ENCODE measurements at places on chromosomes 7 and 10. TPM values are rescaled to one million over a fixed set of nuclear protein-coding genes. Genes with fewer than 3 reads are reported as not detected.

Gene PON3
- total RNA-seq = not detected

Gene MMP21
- total RNA-seq = not detected

Gene COG5
- 40.9 TPM for total RNA-seq

Gene ARF5
- 149 TPM for total RNA-seq

Gene SPDYE11
- total RNA-seq = not detected

Gene SPAG6
- total RNA-seq = not detected

Gene GPR158
- total RNA-seq = not detected

DNA sequence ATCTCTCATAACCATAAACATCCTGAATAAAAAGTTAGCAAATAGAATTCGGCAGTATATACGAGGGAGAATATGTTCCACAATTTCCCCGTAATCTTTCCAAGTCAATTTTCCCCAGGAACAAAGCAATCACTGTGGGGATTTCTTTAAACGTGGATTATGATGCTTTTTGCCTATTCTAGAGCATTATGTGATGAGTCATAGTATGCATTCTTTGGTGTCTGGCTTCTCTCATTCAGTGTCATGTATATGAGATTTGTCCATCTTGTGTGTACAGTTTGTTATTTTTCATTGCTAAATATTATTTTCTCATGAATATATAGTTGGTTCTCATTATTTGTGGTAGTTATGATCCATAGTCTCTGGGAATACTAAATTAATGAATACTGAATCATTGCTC, 9.9 kb upstream of the OR9A4 start:
- DNase-seq = no peak

DNA sequence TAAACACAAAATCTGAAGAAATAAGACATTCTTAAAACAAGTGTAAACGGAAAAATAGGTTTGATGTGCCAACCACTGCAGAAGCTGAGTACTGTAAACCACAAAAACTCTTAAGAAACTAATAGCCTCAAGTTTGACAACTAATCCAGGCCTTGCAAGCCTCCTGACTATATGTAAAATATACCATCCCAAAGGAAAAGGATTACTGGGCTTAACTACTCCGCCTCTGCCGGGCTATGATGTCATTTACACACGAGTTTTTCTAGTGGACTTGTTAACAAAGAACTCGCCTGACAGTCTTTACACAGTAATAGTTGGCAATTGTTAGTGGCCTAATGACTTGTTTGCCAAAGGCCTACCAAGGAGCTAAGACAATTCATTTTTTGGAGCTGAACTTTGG, 2.1 kb downstream of the KIF5B start:
- DNase-seq = peak; percentile 6

DNA sequence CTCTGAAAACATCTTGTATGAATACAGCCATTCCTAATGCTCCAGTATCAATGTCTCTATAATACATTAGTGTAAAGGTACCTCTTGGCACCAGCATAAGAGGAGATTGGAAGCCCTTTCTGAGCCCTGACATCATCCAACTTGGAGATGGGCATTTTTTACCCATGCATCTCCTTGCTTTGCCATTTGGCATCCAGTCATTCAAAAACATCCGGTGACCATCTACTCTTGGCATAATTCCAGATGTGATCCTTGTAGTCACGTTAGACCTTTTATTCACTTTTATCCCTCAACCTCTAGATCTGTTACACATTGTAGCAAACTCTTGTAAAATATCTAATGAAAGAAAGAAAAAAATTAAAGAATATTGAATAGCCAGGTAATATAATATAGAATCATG, 17.9 kb upstream of the SGMS1 start:
- DNase-seq = no peak

GRCh38 chr7:73644688-73645286, 20.5 kb upstream of the MLXIPL start:
- no peak for DNase-seq

DNA sequence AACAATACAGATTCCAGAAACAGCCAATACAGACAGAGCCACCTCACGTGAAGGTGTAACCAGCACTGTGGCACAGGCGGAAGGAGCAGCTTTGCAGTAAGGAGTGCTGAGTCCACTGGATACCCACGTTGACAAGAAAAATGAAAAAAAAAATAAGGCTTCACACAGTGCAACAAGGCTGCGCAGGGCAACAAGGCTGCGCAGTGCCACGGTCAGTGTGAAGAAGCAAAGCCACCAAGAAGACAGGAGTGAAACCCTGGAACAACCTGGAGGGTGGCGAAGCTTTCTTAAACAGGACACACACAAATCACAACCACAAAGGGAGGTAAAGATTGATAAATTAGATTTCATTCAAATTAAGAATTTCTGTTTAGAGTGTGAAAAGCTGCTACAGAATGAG, 204.0 kb downstream of the MAD1L1 start:
- DNase-seq = no peak

DNA sequence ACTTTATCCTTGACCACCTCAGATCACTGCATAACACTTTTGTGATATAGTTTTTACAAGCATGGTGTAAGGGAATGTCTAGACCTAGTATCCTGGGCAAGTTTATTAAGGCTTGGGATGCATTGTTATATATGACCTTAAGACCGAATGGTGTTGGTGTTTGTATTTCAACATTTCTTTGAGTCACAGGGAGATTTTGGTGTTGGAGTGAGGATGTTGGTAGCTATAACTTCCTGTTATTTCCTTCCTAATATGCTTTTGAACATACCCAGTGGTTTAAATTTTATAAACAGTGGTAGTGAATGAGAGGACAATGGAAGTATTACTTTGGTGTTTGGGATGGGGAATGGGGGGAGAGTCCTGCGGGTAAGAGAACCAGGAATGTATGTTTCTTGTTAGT, 2.6 kb downstream of the EXOC4 start:
- DNase-seq = no peak

GRCh38 chr10:123141791-123142700, 5.9 kb upstream of the HMX2 start:
- DNase-seq = no peak

- no peak for DNase-seq
Observed at GRCh38 chr7:111115966-111116365, 25.0 kb downstream of the LRRN3 start.

- no peak for DNase-seq
Observed at GRCh38 chr10:118725886-118726500, 28.8 kb downstream of the CACUL1 start.

- no peak for DNase-seq
Observed at GRCh38 chr7:115477193-115477651, 553.3 kb downstream of the TFEC start.

DNA sequence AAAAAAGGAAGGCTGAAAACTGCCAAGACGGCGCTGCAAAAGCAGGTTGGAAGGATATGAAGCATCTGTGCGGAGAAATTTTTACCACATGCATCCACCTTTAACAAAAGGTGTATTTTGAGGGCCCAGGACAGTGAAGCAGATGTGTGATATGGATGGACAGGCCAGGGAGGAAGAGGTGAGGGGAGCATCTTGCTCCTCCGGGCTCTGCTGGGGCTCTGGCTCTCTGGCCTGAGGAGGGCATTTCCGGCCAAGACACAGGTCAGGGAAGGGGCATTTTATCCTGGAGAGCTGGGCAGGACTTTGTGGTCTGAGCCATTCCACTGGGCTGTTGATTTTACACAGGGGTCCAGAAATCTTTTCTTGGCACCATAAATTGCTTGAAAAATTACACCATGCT, 175.1 kb downstream of the ZMYND11 start:
- DNase-seq = no peak

GRCh38 chr7:78406531-78406930, 608.0 kb downstream of the PHTF2 start:
- DNase-seq = no peak

GRCh38 chr10:15316871-15317464, 54.1 kb downstream of the FAM171A1 start:
- no peak for DNase-seq

DNA sequence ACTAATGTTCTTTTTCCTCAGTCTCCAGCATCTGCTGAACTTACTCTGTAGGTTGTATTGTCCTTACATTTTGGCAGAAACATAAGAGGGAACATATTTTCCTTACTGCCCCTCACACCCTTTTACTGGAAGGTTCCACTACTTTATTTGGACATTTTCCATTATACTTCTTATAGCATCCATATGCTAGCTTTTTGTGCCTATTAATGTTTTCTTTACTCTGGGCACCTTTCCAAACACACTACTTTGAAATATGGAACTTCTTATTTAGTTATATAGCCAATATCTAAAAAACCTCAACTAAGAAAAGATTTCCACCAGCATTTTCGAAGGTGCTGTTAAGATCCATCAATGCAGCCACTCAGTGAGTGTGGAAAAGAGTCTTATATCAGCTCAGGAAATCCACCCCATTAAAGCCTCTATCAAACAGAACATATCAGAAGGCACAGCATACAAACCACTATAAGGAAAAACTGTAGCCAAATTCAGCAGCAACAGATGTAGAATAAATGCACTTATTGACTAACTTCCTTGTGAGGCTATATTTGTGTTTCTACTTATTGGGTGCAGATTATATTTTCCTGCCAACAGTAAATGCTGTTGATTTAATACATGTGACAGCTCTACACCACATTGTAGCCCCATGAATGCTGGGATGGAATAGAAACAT, 272.5 kb upstream of the SEMA3E start:
- no peak for DNase-seq

DNA sequence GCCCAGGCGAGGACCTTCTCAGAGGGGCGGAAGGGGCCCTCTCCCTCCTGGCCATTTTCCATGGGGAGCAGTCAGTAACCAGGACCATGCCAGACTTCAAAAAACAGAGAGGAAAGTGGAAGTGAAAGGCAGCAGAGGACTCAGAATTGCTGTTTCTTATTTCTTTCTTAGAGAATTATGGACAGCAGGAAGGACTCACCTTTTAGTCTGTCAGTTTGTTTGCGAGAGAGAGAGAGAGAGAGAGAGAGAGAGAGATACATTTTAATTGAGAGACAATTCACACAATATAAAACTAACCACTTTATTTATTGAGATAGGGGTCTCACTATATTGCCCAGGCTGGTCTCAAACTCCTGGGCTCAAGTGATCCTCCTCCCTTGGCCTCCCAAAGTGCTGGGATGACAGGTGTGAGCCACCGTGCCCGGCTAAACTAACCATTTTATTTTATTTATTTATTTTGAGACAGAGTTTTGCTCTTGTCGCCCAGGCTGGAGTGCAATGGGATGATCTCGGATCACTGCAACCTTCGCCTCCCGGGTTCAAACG, 24.5 kb downstream of the SCD start:
- DNase-seq = no peak

GRCh38 chr7:135158141-135158655, 10.3 kb downstream of the TMEM140 start:
- DNase-seq = no peak

DNA sequence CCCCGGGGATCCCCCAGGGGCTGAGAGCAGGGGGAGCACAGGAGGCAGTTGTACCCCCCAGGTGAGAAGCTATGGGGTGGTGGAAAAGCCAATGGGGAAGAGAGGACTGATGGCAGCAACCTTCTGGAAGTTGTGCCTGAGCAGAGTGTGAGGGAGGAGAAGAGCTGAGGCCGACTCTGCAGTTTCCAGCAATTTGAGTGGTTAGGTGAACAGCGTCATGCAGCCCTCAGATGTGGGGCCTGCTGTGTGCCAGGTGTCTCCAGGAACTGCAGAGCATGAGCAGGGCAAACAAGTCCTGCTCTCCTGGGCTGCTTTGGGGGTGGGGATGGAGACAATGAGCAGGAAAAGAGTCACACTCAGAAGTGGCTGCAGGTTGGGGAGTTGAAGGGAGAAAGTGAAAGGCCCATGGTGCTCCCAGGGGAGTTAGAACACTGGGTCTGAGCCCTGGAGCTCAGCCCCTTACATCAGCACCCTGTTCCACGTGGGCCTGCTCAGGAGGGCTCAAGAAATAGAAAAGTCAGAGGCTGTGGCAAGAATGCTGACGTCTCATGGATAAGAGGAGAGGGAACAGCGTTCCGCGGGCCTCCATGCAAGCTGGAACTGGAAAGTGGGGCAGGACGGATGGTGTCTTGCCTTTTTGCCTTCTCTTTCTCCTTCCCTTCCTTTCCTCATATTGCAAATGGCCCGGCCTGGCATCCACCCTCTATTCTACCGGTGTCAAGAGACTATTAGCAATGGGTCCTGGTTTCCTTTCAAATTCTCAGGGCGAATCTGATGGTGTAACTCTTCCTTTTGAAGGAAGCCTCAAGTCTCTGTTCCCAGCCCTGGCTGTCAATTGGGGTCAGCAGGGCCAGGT, 4.0 kb upstream of the AFAP1L2 start:
- peak; percentile 5 for DNase-seq

DNA sequence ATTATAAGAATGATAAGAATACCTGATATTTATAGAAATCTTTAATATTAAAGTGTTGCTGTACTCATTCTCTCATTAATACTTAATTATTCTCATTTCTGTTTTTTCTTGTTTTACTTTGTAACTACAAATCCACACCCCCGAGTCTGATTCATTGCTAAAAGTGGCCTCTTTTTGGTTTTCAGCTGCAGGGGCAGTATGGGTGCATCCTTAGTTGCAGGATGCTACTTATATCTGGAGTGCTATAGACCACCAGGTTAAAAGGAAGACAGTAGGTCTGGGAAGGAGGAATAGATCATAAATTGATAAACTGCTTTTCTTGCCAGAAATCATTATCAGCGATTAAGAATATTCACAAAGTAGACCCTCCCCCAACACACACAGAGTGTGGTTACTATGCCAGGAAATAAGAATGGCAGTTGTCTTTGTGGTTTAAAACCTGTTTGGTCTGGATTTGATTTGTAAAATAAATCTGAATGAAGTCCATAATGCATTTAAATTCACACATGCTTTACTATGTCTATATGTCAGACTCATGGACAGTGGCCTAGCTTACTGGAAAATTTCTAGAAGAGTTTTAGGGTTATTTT, 96.5 kb downstream of the NRF1 start:
- no peak for DNase-seq

- no peak for DNase-seq
Observed at GRCh38 chr7:126845331-126845730, 407.4 kb downstream of the GRM8 start.

DNA sequence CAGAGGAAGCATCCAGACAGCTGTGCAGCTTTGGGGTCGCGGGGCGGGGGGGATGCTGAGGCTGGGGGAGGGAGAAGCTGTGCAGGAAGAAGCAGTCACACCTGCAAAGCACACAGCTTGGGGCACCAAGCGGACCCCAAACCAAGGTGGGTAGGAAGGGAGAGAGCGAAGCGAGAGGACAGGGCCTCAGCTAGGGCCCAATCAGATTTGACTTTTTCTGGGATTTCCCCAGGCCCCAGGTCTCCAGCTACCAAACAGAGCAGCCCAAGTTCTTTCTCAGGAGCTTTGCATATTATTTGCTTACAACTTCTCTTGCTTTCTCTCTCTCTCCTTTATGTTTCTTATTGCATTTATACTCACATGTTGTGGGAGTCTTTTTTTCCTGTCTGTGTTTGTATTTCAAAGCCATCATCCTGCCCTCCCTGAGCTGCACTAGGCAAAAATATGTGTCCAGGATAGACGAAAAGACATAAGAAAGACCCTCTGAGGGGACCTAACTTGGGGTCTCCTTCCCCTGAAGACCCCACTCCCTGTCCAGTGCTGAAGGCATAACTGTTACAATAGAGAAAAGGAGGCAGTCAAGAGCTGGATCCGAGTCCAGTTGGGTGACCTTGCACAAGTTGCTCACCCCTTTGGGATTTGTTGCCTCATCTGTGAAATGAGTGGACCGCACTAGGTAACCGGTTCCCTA, 50.6 kb upstream of the SMNDC1 start:
- DNase-seq = peak; percentile 78
